ENCODE measurements at places on chromosomes 4 and X. TPM values are rescaled to one million over a fixed set of nuclear protein-coding genes. Genes with fewer than 3 reads are reported as not detected.

Gene AREG
- total RNA-seq: under 0.01 TPM

Gene GABRA4
- under 0.01 TPM for total RNA-seq

Gene SH3TC1
- total RNA-seq: 3.5 TPM

Gene ARX
- total RNA-seq: not detected

Gene DOCK11
- total RNA-seq: 26.4 TPM

Gene MND1
- total RNA-seq: 2.7 TPM

Gene CT45A5
- not detected for total RNA-seq

Gene NDNF
- total RNA-seq: 9.8 TPM

Gene CD40LG
- not detected for total RNA-seq

Gene DNAAF6
- total RNA-seq: not detected

Gene STATH
- total RNA-seq: not detected

Gene VCX
- total RNA-seq: not detected

Gene AFP
- not detected for total RNA-seq

Gene ALB
- total RNA-seq: under 0.01 TPM

Gene DSPP
- not detected for total RNA-seq

Gene ADH6
- not detected for total RNA-seq
